H7 (cell line): ENCODE measurements at places on chromosomes 16 and 17.

GRCh38 chr16:75087375-75087979 lies 29.1 kb downstream of the LDHD start:
- no peak for DNase-seq

DNA sequence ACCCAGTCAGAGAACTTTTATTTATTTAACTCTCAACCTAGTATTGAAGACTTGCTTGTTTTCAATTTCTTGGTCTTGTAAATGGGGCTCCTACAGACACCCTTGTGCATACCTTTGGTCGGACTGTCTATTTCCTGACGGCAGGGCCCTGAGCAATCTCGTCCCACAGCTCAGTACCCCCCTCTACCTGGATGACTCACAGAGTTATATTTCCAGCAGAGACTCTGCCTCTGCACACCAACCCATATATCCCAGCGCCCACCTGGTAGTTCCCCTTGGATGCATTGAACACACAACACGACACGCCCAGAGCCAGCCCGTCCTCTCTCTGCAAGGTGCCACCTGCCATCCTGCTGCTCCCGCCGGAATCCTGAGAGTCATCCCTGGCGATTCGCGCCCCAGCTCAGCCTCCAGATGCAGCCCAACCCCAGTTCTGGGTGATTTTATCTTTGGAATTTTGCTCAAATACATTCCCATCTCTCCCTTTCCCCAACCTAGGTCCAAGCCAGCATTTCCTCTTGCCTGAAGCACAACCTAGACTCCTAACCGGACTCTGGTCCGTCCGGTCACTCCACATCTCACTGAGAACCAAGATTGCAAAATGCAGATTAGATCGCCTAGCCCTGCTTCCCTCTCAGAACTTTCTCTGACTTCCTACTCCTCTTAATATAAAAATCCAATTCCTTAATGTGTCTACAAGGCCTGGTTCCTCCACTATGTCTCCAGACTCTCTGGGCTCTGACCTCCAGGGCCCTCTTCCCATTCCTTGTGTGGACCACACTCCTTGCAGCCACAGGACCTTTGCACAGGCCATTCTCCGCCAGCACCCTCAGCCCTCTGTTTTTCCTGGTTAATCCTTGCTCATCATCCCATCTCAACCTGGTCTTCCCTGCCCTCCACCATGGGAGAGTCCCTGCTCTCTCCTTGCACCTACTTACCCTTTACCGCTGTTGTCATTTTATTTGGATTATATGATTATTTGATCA lies 129.2 kb downstream of the SEC14L1 start:
- no peak for DNase-seq

DNA sequence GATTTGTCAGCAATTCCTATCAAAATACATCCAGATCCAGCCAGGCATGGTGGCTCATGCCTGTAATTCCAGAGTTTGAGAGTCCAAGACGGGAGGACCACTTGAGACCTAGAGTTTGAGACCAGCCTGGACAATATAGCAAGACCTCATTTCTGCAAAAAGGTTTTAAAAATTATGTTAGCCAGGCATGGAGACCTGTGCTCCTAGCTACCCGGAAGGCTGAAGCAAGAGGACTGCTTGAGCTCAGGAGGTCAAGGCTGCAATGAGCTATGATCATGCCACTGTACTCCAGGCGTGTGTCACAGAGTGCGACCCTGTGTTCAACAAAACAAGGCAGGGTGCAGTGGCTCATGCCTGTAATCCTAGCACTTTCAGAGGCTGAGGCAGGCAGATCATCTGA lies 215.2 kb downstream of the CPPED1 start:
- no peak for DNase-seq

GRCh38 chr16:22739077-22739476 lies 74.9 kb upstream of the HS3ST2 start:
- no peak for DNase-seq

DNA sequence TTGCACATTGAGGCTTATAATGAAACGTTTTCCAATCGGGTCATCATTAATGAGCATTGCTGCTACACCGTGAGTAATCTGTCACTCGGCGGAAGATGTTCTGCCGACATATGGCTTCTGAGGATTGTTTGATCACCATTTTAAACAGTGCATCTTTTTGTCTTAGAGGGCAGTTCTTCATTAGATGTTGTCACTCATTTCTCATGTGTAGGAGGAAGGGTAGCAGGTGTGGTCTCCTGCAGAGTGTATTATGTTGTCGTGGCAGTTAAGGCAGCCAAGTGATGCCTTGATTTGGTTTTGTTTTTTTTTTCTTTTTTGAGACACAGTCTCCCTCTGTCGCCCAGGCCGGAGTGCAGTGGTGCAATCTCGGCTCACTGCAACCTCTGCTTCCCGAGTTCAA lies 50.5 kb downstream of the SEC14L1 start:
- DNase-seq: no peak
